ENCODE measurements at places on chromosomes 1 and 21. TPM values are rescaled to one million over a fixed set of nuclear protein-coding genes. Genes with fewer than 3 reads are reported as not detected.

- H3K27ac ChIP-seq = no peak overlapping the region
- H3K4me1 ChIP-seq = no peaks in the 10 kb centered on the region
- H3K4me3 ChIP-seq = no peak overlapping the region
Observed at GRCh38 chr1:30294508-30294907, 428.9 kb downstream of the MATN1 start.

DNA sequence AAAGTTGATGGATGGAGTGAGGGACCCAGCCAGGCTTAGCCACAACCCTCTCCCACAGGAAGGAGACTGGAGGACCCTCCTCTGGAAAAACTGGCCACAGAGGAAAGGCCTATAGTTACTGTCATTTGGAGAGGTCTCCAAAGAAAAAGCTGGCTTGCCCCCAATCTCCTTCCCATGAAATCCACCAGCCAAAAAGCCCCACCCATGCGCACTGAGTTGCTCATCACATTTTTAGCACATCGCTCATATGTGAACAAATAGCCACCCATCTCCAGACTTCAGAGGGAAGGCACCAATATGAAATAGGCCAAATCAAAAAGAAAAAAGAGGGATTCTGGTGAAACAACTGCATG, 36.9 kb upstream of the QSOX1 start:
- no peaks in the 10 kb centered on the region for H3K27me3 ChIP-seq
- H3K4me1 ChIP-seq = no peaks in the 10 kb centered on the region
- no peak overlapping the region for H3K27ac ChIP-seq

- no peak for DNase-seq
- no peaks in the 10 kb centered on the region for H3K4me1 ChIP-seq
- peak overlapping the region; percentile 89 for H3K27ac ChIP-seq
Observed at GRCh38 chr1:152884506-152884905, 6.4 kb downstream of the SMCP start.

GRCh38 chr1:24484199-24484598, 18.4 kb upstream of the RCAN3 start:
- no peaks in the 10 kb centered on the region for H3K27me3 ChIP-seq
- no peaks in the 10 kb centered on the region for H3K4me1 ChIP-seq
- no peak overlapping the region for H3K27ac ChIP-seq
- no peak for DNase-seq
- H3K36me3 ChIP-seq = no peaks in the 10 kb centered on the region
- H3K4me3 ChIP-seq = no peak overlapping the region

- no peaks in the 10 kb centered on the region for H3K27me3 ChIP-seq
- no peaks in the 10 kb centered on the region for H3K36me3 ChIP-seq
- no peak overlapping the region for H3K4me3 ChIP-seq
- no peaks in the 10 kb centered on the region for H3K4me1 ChIP-seq
- no peak overlapping the region for H3K27ac ChIP-seq
Observed at GRCh38 chr1:30783256-30783915, 25.8 kb upstream of the LAPTM5 start.

- no peak overlapping the region for H3K27ac ChIP-seq
- no peak for DNase-seq
- H3K36me3 ChIP-seq = no peaks in the 10 kb centered on the region
- H3K27me3 ChIP-seq = no peaks in the 10 kb centered on the region
- H3K4me1 ChIP-seq = no peaks in the 10 kb centered on the region
Observed at GRCh38 chr21:42431196-42431595, 27.5 kb downstream of the UBASH3A start.

DNA sequence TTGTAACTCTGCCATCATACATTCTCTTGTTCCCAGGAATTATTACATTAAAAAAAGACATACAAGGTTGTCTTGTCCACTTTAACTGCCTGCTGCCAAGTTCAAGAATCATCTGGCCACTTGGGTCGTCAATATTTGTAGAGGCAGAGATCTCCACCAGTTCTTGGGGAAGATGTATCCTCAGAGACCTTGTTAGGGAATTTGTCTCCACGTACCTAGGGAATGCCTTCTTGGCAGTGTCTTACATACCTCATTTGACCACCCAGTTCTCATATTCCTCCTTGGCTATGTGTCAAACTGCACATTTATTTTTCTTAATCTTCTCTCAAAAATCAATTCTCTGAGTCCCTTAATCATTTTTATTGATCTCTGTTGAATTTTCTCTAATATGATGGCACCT, 266.0 kb downstream of the SPATA17 start:
- no peaks in the 10 kb centered on the region for H3K36me3 ChIP-seq
- H3K4me3 ChIP-seq = no peak overlapping the region
- DNase-seq = no peak
- H3K4me1 ChIP-seq = peaks cover 12% of the 10 kb centered on the region

- DNase-seq = no peak
- H3K27me3 ChIP-seq = no peaks in the 10 kb centered on the region
- H3K4me3 ChIP-seq = no peak overlapping the region
- peaks cover 4% of the 10 kb centered on the region for H3K36me3 ChIP-seq
Observed at GRCh38 chr1:58786184-58786926, 2.5 kb upstream of the JUN start.

DNA sequence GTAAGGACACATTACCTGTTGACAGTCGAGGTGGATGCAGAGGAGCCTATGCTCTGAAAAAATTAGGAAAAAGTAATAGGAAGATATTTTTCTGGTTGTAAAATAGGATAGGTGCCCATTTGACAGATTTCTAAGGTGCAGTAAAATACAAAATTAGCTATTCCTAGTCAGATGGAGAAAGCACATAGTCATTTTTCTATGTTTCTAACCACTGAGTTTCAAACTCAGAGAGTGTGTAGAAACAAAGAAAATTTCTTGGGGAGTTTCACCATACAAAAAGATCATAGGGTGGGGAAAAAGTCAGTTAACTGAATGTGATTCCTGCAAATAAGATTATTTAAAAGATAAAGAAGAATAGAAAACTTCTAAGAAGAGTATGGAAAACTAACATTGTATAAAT, 666.9 kb downstream of the KCNT2 start:
- no peaks in the 10 kb centered on the region for H3K27me3 ChIP-seq
- H3K36me3 ChIP-seq = no peaks in the 10 kb centered on the region
- peaks cover under 1% of the 10 kb centered on the region for H3K4me1 ChIP-seq
- no peak overlapping the region for H3K27ac ChIP-seq
- H3K4me3 ChIP-seq = no peak overlapping the region

GRCh38 chr1:162463021-162463420, 34.6 kb upstream of the UHMK1 start:
- no peaks in the 10 kb centered on the region for H3K4me1 ChIP-seq
- no peak overlapping the region for H3K4me3 ChIP-seq
- no peak for DNase-seq
- no peak overlapping the region for H3K27ac ChIP-seq

SPATA17 gene
- polyA plus RNA-seq = 0.81 TPM

RUNX3 gene
- polyA plus RNA-seq = not detected

NT5C1A gene
- polyA plus RNA-seq = 0.73 TPM

ASPM gene
- 3.3 TPM for polyA plus RNA-seq

TEKT2 gene
- polyA plus RNA-seq = 1.2 TPM

PEX10 gene
- polyA plus RNA-seq = 28.6 TPM

CYB561D1 gene
- polyA plus RNA-seq = 5.4 TPM

SPRR5 gene
- not detected for polyA plus RNA-seq

All from SK-N-SH (cell line).